ENCODE measurements at places on chromosomes 3 and 15. TPM values are rescaled to one million over a fixed set of nuclear protein-coding genes. Genes with fewer than 3 reads are reported as not detected.

The SLC28A1 gene
- not detected for total RNA-seq

The PFN2 gene
- 277 TPM for total RNA-seq

The SPINK8 gene
- total RNA-seq = not detected

The TMEM212 gene
- total RNA-seq = not detected

The B3GALNT1 gene
- total RNA-seq = 30.3 TPM

The TNFSF10 gene
- 3.3 TPM for total RNA-seq

The CDHR4 gene
- 0.06 TPM for total RNA-seq

The EXOG gene
- total RNA-seq = 10.1 TPM

All from aortic smooth muscle cell (primary cell).